ENCODE measurements at places on chromosomes 11 and 22. TPM values are rescaled to one million over a fixed set of nuclear protein-coding genes. Genes with fewer than 3 reads are reported as not detected.

DNA sequence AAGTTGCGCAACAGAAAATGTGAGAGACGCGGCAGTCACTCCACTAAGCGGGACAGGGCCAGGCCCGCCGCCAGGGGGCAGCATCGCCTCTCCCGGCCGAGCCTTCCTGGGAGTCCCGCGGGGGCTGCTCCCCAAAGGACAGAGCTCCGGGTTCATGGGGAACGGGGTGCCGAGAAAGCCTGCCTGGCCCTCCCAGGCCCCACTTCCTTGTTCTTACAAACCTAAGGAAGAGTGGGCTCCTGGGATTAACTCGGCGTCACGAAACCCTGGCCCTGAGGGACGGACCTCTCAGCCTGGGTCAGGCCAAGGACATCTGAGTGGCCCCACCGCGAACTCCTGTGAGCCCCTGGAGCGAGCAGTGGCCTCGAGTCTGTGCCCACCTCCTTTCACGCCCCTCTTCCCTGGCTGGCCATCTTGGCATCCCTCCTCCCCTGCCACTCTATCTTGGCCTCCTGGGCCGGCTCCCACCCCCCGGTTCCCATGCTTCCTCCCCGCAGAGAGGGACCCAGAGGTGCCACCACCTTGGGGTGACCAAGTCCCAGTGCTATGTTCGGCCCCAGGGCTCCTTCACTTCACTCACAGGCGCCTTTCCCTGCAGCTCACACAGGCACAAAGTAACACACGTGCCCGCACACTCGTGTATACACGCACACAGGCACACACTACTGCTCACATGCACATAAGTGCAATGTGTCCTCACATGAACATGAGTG is 99.9 kb upstream of the FGF3 start:
- H3K4me1 ChIP-seq = no peaks in the 10 kb centered on the region
- H3K4me3 ChIP-seq = no peak overlapping the region
- no peaks in the 10 kb centered on the region for H3K27me3 ChIP-seq
- H3K27ac ChIP-seq = no peak overlapping the region
- DNase-seq = peak; percentile 73

- peak; percentile 82 for DNase-seq
- no peaks in the 10 kb centered on the region for H3K36me3 ChIP-seq
- no peak overlapping the region for H3K4me3 ChIP-seq
- H3K27me3 ChIP-seq = no peaks in the 10 kb centered on the region
- no peak overlapping the region for H3K27ac ChIP-seq
- no peaks in the 10 kb centered on the region for H3K4me1 ChIP-seq
These were observed 94.2 kb downstream of the ABTB2 start for GRCh38 chr11:34263441-34264091.

- no peak for DNase-seq
- no peaks in the 10 kb centered on the region for H3K36me3 ChIP-seq
- H3K4me1 ChIP-seq = no peaks in the 10 kb centered on the region
- H3K27ac ChIP-seq = no peak overlapping the region
- peaks cover 2% of the 10 kb centered on the region for H3K27me3 ChIP-seq
- no peak overlapping the region for H3K4me3 ChIP-seq
These were observed 25.5 kb upstream of the SHISAL1 start for GRCh38 chr22:44338177-44338810.

- H3K36me3 ChIP-seq = no peaks in the 10 kb centered on the region
- H3K4me3 ChIP-seq = no peak overlapping the region
- peak overlapping the region; percentile 3 for H3K27ac ChIP-seq
- no peak for DNase-seq
- no peaks in the 10 kb centered on the region for H3K4me1 ChIP-seq
These were observed 32.2 kb upstream of the PLET1 start for GRCh38 chr11:112292785-112293407.

The CARD10 gene
- 60.5 TPM for total RNA-seq

DNA sequence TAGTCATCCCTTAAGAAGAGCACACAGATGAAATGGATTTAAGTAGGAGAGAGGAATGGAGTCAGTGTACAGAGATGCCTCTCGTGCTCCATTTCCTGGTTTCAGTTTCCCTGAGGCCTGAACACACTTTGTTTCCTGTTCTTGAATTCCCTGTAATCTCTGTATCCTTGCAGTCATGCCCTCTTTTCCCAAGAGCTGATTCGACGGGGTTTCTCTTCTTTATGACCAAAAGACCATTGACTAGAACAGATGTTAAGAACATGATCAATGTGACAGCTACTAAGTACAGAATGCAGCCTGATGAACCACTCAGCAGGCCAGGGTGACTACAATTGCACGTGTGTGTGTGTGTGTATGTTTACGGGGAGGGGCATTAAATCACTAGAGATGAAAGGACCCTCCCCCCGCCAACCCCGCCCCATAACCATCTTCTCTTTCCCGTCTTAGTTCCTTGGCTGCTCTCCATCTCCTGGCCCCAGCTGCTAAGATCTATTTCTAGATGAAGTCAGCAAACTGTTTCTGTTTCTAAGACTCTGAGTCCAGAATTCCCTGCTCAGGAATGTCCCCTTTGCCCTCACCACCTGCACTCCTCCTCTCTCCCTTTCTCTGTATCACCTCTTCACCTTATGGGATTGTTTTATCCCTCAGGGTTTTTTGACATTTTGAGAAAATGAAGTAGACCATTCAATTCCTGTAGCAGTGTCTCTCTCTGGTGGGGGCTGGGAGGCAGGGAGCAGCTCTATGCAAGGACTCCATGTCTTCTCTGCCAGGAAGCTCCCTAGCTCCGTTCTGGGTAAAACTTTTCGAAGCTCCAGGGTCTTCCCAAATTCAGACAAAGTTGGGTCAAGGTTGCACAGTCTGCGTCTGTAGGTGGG is 26.0 kb downstream of the SLC22A6 start:
- no peak overlapping the region for H3K4me3 ChIP-seq
- no peak overlapping the region for H3K27ac ChIP-seq
- peak; percentile 43 for DNase-seq
- no peaks in the 10 kb centered on the region for H3K36me3 ChIP-seq
- no peaks in the 10 kb centered on the region for H3K27me3 ChIP-seq

- H3K4me1 ChIP-seq = no peaks in the 10 kb centered on the region
- H3K4me3 ChIP-seq = no peak overlapping the region
- H3K36me3 ChIP-seq = no peaks in the 10 kb centered on the region
- H3K27ac ChIP-seq = no peak overlapping the region
- H3K27me3 ChIP-seq = no peaks in the 10 kb centered on the region
- no peak for DNase-seq
These were observed 11.4 kb downstream of the OR10D3 start for GRCh38 chr11:124194293-124195188.

The MMP12 gene
- total RNA-seq = 11.7 TPM

DNA sequence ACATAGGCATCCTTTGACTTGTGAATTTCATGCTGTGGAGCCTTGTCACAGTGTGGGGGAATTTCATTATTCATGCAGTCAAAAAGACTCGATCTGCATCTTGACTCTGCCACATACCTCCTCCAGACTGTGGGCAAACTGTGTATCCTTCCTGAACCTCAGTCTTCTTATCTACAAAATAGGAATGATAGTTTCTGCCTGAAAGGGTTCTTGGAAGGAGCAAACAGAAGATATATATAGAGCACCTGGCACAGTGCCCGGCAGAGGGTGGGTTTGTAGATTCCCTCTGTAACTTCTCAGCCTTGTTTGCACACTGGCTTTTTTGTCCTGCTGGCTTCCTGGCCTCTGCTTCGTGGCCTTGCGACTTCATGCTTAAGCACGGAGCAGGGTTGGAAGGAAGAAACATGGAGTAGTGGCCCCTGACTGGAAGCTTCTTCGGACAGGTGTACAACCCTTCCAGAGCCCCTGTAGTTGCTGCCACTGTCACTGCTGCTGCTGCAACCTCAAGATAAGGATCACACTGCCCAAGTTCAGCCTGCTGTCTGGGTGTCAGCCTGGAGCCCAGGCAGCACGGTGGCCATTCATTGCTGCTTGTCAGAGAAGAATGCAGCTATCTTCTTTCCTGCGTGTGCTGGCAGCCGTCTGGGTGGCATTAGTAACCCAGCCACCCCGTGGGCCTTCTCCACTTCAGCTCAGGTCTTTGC is 106.4 kb downstream of the MICAL2 start:
- no peaks in the 10 kb centered on the region for H3K36me3 ChIP-seq
- DNase-seq = peak; percentile 62
- H3K27me3 ChIP-seq = no peaks in the 10 kb centered on the region
- H3K27ac ChIP-seq = no peak overlapping the region

- H3K27ac ChIP-seq = no peak overlapping the region
- peaks cover 23% of the 10 kb centered on the region for H3K27me3 ChIP-seq
- no peaks in the 10 kb centered on the region for H3K4me1 ChIP-seq
- no peak overlapping the region for H3K4me3 ChIP-seq
- DNase-seq = no peak
These were observed 92.5 kb downstream of the WNT7B start for GRCh38 chr22:45884201-45885062.

DNA sequence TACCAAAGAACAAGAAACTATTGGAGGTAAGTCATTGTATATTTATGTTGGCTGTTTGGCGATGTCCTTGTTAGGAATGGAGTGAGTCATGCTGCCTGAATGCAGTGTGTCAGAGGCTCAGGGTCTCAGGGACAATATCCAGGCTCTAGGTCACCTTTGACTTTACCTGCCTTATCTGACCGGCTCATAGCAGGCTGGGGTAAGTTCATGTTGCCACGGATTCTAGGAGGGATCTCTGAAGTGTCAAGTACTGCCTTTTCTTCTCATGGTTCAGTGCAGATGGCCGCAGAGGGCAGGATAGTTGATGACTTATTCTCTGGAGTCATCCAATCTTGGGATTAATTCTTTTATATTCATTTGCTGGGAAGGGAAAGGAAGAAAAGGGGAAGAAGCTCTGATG is 53.2 kb downstream of the SPON1 start:
- no peak overlapping the region for H3K4me3 ChIP-seq
- no peaks in the 10 kb centered on the region for H3K36me3 ChIP-seq
- DNase-seq = no peak

DNA sequence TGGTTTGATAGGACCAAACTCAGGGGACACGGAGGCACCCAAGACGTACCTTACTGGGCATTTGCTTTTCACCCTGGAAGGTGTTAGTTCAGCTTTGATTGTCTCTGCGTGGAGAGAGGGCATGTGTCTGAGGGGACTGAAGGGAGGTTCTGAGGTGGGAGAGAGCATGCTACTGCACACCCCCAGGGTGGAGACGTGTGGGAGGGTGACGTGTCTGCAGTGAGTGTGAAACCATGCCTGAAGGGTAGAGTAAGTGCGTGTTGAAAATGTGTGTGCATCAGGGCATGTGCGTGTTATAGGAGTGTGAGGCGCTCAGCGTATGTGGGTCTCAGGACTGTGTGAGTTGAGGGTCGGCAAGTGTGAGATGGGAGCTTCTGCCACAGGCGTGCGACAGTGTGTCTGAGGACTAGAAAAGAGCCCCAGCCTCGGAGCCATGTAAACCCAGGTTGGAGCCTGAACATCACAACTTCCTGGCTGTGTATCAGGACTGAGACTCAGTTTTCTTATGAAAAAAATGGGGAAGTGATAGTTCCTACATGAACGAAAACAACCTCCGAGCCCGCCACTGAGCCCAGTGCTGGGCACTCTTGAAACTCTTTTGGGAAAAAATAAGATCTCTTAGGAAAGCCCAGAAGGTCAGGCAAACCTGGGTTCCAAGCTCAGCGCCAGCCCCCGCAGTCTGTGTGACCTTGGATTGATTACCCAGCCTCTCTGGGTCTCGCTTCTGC is 11.8 kb upstream of the KCNJ11 start:
- H3K4me1 ChIP-seq = no peaks in the 10 kb centered on the region
- no peaks in the 10 kb centered on the region for H3K36me3 ChIP-seq

DNA sequence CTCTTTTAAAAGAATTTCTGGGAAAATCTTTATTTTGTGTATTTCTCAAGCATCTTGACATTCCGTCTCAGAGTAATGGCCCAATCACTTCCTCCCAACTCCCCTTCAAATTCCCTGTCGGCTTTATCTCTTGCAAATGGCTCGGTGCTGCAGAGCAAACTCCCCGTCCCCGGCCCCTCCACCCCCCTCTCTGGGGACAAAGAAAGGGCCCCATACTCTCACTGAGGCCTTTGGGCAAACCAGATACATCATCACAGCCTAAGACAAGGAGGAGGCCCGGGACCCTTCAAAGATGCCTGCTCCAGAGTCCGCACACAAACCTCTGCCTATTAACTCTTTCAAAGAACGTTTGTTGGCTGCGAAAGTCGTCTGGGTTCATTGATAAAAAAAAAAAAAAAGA is 3.9 kb upstream of the SMIM38 start:
- H3K36me3 ChIP-seq = no peaks in the 10 kb centered on the region
- no peak for DNase-seq
- H3K27ac ChIP-seq = no peak overlapping the region
- H3K4me3 ChIP-seq = no peak overlapping the region
- peaks cover under 1% of the 10 kb centered on the region for H3K27me3 ChIP-seq

- no peak overlapping the region for H3K27ac ChIP-seq
- DNase-seq = peak; percentile 80
- peaks cover 10% of the 10 kb centered on the region for H3K4me1 ChIP-seq
These were observed 34.1 kb downstream of the PHLDB1 start for GRCh38 chr11:118641397-118642019.

The ARHGAP42 gene
- 15.9 TPM for total RNA-seq

The HPX gene
- total RNA-seq = 1.8 TPM

- no peak overlapping the region for H3K4me3 ChIP-seq
- H3K27me3 ChIP-seq = no peaks in the 10 kb centered on the region
- no peaks in the 10 kb centered on the region for H3K36me3 ChIP-seq
- H3K27ac ChIP-seq = no peak overlapping the region
These were observed 31.5 kb downstream of the KIAA0930 start for GRCh38 chr22:45208993-45209838.

DNA sequence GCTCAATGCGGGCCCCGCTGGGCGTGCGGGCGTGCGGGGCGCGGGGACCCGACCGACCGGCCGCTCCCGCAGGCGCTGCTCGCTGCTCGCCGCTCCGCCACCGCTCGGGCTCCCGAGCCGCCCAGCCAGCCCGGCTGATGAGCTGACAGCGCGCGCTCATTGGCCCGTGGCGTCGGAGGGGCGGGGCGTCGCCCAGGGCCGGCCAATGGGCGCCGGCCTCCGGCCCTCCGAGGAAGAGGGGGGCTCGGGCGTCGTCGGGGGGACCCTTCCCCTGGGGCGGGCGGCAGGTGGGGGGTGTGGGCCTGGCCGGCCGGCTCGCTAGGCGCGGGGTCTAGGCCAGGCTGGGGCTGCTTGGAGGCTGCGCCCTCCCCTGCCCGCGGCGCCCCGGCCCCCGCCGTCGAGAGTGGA is at the start of gene SCUBE1:
Gene SCUBE1 (minus strand): TSS at position 111 of the 408 bp plus-strand sequence. CDS start 111 bp downstream, outside the sequence.
- H3K4me1 ChIP-seq = no peaks in the 10 kb centered on the region
- no peak within 1 kb of the TSS for H3K27ac ChIP-seq
- H3K27me3 ChIP-seq = peaks cover 27% of the 10 kb centered on the region

The HMOX1 gene
- 31.0 TPM for total RNA-seq

- no peak for DNase-seq
- no peak overlapping the region for H3K27ac ChIP-seq
- no peaks in the 10 kb centered on the region for H3K36me3 ChIP-seq
- peaks cover 14% of the 10 kb centered on the region for H3K27me3 ChIP-seq
These were observed 722 bp downstream of the IFITM10 start for GRCh38 chr11:1749395-1750351.
